ENCODE measurements at places on chromosomes 2 and 18.

DNA sequence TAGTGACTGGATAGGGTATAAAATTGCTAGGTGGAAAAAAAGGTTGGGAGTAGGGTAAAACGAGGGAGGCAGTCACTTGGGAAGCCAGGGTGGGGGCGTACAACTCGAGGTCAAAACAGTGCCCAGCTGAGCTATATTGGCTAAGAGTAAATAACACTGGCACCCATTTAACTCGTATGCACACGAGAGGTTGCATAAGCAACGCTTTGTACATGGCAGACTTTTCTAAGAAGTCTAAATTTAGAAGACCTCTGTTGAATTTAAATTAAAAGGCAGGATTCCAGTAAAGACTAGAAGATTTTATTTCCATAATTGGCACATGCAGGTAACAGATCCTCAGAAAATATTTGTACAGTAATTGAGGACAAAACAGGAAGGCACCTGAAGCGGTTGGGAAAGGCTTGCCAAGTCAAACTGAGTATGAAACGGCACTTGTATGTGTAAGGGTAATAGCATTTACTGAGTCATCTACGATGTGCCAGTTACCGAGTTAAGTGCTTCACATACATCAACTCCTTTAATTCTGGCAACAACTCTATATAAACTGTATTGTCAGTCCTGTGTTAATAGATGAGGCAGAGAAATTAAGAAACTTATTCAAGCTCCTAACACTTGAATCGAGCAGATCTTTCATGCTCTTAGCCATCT is 1.4 kb upstream of the MALT1 start:
- no peak for DNase-seq

DNA sequence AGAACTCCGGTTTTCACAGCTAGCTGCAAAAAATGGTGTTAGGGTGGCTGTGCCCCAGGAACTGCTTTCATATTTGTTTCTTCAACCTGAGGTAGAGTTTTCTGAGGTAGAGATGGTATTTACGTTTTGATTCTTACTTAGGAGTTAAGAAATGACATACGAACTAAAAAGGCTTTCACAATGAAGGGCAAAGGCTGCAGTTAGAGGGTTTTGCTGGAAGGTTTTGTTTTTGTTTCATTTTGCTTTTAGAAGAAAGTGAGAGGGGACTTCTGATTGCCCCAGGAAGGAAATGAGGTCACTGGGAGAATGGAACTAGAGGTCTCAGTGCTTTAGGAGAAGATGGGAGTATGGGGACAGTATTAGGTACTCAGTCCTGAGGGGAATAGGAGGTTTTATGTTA is 15.5 kb downstream of the CDCA7 start:
- no peak for DNase-seq

- DNase-seq: no peak
Measured at GRCh38 chr2:120754067-120754960, 18.6 kb downstream of the GLI2 start.

- DNase-seq: no peak
Measured at GRCh38 chr2:20429528-20429927, 17.3 kb upstream of the RHOB start.

- DNase-seq: no peak
Measured at GRCh38 chr2:176744146-176744545, 468.4 kb upstream of the HNRNPA3 start.

- DNase-seq: no peak
Measured at GRCh38 chr2:6937157-6937556, 19.9 kb downstream of the RNF144A start.

GRCh38 chr2:1864981-1865421 is 120.7 kb upstream of the PXDN start:
- no peak for DNase-seq

- DNase-seq: no peak
Measured at GRCh38 chr2:161417438-161418274, 1.6 kb downstream of the TBR1 start.

DNA sequence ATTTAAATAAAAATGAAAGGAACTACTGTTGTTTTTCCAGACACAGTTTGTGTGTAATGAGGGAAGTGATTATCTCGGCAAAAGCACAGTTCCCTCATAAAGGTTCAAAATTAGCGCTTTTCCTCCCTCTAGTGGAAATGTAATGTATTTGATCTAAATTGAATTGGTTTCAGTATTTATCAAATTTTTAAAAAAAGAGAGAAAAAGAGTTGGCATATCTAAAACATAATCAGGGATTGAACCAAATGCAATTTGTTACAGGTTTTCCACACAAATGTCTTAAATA is 37.5 kb downstream of the CMPK2 start:
- DNase-seq: no peak

DNA sequence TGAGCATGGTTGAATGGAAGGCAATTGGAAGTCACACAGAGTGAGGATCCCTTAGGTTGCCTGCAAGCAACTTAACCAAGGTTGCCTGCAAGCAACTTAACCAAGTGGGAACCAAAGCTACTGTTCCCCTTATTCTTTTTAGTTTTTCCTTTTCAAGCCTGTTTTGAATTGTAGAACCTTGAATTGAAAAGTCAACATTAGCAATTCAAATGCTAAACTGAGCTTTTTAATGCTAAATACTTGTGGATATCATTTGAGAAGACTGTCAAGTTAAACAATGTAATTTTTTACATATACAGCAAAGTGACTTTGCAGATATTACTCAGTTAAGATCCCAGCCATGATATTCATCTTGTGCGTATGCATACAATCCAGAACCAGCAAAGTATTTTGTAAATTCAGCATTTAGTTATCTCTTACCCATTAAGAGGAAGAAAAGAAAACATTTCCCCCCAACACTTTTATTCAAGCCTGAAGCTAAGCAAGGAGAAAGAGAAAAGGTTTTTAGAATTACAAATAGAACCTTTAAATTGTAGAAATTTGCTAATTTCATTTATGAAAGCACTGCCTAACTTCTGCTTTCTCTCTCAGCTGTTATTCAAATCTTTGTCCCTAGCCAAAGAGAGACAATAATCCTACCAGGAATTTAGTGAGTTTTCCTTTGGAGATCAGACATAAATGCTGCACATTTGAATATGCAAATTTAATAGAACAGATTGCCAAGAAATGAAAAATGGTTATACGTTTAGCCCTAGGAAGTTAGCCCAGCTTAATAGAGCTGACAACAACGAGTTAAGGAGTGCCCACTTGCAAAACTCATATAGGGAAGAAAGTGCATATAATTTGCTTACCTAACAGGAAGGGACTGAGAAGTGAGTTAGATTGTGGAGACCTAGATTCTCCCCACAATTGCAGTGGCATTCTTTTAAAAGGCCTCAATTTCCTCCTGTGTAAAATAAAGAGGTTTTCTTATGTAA is 643.2 kb upstream of the PIK3C3 start:
- DNase-seq: no peak

GRCh38 chr2:181235683-181236459 is 221.3 kb upstream of the ITGA4 start:
- no peak for DNase-seq

DNA sequence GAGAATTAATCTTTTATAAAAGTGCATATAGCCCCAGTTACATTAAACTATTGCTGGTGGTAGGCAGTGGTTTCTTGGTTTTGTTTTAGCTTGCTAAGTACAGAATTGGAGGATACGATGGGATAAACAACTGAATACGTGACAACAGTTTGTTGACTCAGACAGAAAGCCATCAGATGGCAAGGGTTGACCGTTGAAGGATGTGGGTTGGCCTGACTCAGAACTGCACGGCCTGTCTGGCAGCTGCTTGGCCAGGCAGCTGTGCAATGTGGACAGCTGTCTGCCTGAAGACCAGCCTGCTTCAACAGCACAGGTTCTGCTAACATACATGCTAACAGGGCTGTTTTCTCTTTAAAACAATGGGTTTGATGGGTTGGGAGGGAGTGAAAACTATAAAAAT is 46.6 kb downstream of the PRKRA start:
- no peak for DNase-seq

- DNase-seq: no peak
Measured at GRCh38 chr2:159201360-159202063, 85.0 kb downstream of the WDSUB1 start.

- no peak for DNase-seq
Measured at GRCh38 chr18:35494251-35495220, 3.2 kb downstream of the INO80C start.

GRCh38 chr18:6405237-6406074 is 9.3 kb downstream of the L3MBTL4 start:
- DNase-seq: no peak

DNA sequence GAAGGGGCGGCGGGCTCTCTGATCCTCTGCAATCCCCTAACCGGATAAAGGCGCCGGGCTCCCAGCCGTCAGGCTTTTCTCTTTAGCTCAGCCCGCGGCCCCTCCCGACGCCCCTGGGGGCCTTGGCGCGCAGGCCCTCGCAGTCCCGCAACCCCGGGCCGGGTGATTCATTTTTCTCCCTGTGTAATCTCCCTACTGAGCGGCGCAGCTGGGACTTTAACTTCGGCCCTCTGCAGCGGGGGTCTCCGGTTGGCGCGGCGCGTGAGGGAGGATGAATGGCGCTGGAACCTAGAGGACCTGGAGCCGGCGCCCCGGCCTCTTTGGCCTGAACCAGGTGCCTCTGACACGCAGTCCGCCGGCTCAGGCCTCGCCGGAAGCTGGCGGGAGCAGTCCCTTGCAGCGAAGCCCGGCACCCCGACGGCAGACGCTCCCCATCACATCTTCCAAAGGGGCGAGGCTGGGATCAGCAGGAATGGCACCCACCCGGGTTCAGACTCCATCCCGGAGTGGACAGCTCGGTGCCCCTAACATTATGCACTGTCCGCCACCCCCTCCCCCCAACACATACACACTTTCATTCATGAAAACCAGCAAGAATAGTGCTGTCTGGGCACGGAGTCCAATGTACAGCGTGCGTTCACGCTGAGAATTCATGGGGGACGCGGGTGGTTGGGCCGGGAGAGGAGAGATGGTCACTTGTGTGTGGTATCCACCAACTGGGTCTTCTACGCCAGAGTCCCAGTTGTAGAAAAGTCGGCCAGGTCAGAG is 1.2 kb downstream of the CNGA3 start:
- DNase-seq: no peak

DNA sequence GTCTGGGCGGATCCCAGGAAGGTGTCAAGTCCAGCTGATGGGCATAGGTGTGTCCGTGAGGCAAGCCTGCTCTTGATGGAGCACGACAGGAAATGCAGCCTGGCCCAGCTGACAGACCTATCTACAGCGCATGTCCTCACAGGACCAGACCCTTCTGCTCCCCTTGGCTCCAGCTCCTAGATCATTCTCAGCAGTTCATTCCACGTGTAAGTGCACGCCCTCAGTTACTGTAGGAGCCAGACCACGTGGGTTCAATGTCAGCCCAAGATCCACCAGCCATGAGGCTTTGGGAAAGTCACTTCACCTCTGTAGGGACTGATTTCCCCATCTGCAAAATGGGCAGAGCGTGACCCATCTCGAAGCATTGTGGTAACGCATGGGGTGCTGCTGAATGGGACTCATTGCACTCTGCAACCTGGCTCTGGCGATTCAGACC is 47.8 kb downstream of the TMEM17 start:
- DNase-seq: no peak

- no peak for DNase-seq
Measured at GRCh38 chr18:31206787-31207381, 44.2 kb upstream of the DSC1 start.

- DNase-seq: no peak
Measured at GRCh38 chr2:63926815-63927214, 85.1 kb downstream of the UGP2 start.

DNA sequence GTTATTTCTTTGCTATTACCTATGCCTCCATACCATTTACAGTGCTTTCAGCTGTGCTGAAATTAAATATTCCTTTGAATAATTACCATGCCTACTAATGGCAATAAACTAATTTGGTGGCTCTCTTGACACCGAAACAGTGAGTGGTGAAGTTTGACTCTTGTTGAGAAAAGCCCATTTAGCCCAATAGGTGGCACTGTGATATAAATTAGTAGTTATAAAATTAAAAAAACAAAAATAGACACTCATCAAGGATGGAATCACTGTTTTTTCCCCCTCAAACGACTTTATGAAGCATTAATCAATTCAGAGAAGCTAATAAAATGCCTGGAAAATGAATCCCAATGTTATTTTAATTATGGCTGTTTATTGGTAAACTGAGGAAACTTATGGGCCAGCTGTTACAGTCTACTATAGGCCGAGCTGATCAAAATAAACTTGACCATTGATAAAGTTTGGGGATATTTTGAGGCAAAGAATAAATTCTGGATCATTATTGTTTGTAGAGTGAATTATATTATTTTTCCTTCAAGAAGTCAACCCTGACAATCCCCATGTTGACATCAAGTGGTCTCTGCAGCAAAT is 339.6 kb downstream of the TRIB2 start:
- no peak for DNase-seq

DNA sequence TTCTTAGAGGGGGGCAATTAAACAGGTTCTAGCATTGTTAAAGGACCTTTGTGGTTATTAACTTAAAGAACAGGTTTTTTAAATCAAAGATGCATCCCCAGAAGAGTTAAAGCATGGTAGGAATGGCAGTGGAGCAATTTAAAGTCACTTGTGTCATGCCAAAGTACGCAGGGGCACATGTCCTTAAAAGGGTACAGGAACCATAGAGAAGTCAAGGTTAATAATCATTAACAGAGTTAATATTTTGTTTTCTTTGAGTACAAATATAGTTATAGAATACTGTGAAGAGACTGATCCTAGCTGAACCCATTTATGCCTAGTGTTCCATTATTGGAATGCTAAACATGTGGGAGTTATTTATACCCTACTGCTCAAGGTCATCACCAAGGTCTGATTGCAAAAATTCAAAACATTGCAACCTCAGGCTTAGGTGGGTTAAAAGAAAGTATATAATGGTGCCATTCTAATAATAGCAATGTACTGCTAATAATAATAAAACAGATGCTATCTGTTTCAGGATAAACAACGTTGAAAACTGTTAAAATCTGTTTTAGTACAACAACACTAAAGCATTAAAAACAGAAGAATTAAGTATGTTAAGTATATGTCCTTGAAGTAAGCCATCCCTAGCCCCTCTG is 216.0 kb downstream of the MYO3B start:
- no peak for DNase-seq

- no peak for DNase-seq
Measured at GRCh38 chr2:95165030-95165370, 609 bp upstream of the ZNF2 start.

GRCh38 chr2:222915092-222915957 is 54.5 kb downstream of the ACSL3 start:
- no peak for DNase-seq

- DNase-seq: no peak
Measured at GRCh38 chr2:84388133-84388532, 70.9 kb downstream of the SUCLG1 start.

GRCh38 chr2:52931660-52932059 is 835.9 kb upstream of the CHAC2 start:
- no peak for DNase-seq
